ENCODE measurements at places on chromosomes 3 and 15.

GRCh38 chr3:13587442-13587841, 38.5 kb downstream of the FBLN2 start:
- no peak for DNase-seq

DNA sequence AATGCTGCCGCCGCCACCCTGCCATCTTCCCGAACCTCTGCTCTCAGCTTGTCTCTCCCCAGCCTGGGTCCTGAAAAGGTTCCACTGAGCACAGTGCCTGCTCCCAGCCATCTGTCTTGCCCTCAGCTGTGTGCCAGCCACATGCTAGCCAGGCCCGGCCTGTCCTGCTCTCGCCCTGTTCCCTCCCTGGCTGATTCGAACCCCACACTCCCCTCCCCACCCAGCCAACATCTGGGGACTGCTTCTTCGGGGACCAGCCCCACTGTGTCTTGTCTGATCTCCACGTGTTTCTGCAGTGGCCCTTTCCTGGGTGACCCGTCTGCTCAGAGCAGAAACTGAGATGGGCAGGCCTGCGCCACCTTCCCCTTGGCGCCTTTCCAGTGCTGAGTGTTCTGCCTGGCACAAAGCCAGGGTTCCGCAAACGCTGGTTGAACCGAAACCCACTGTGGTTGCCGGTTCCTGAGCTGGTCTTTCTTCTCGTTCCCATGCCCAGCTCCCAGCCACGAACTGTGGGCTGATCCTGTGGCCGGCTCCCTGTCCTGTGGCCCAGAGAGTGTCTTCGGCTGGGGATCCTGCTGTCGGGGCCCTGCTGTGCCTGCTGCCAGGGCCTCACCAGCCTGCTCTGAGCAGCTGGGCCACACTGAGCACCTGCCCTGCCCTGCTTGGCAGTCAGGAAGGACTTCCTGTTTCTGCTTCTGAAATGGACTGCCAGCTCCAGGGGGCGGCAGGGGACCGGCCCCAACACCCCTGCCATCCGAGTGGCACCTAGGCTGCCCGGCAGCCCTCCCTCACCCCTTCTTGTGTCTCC, 62.7 kb upstream of the KLF13 start:
- DNase-seq, result peak; percentile 58

DNA sequence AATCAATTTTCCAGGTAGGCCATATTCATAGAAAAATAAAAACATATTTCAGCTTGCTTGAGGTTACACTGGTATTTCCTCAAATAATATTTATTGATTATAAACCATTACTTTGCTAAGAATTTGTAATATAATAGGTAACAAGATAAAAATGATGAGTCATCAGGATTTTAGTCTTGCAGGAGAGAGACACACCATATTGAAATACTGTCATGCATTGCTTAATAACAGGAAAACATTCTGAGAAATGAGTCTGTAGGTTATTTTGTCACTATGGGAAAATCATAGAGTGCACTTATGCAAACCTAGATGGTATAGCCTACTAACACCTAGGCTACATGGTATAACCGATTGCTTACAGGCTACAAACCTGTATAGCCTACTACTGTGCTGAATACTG, 990.5 kb downstream of the OTOL1 start:
- DNase-seq, result no peak

DNA sequence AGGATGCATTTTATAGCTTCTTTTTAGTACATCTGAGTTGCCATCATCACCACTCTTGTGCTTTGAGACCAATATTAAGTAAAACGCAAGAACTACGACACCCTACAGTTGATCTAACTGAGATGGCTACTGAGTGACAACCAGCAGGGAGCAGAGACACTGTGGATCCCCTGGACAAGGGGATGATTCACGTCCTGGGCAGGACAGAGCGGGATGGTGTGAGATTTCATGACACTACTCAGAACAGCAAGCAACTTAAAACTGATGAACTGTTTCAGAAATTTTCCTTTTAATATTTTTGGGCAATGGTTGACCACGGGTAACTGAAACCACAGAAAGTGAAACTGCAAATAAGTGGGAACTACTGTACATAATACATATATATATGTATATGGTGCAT, 299.2 kb downstream of the ADAMTS17 start:
- DNase-seq, result no peak

GRCh38 chr15:100988857-100989256, 69.7 kb downstream of the LRRK1 start:
- no peak for DNase-seq

DNA sequence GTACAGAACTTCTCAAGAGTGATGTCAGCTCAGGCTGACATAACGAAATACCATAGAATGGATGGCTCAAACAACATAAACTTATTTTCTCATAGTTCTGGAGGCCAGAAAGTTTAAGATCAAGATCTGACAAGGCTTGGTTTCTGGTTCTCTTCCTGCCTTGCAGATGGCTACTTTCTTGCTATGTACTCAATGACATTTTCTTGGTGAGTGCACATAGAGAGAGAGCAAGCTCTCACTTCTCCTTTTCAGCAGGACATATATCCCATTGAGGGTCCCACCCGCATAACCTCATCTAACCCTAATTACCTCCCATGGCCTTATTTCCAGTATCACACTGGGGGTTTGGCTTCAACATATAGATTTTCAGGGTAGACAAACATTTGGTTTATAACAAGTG, 1072.1 kb downstream of the PLOD2 start:
- no peak for DNase-seq

GRCh38 chr3:37594873-37595783, 266.6 kb upstream of the CTDSPL start:
- no peak for DNase-seq

Measured in stimulated activated CD4-positive, alpha-beta T cell treated with anti-CD3 and anti-CD28 coated beads, Interleukin-1b, Interleukin-23, amount 100 ng/mL, for 1 hour (primary cell).